ENCODE measurements at places on chromosomes 12 and 14.

- no peak for DNase-seq
Measured at GRCh38 chr12:120094485-120094884, 22.1 kb downstream of the RAB35 start.

DNA sequence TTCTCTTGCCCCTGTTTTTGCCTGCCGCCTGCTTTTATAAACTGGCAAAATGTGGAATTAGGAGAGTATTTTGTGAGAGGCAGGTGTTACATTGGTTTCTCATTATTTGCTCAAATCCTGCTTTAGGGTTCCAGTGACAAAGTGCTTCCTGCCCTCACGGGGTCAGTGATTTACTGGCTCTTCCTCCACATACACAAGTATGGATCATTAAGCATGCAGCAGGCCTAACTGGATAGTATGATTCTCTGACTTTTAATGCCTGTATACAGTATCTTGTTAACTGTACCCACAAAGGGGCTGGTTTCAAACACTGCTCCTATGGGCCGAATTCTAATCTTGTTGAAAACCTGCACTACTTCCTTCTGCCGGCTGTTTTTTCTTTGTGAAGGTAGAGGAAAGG lies 63.2 kb downstream of the PTCSC3 start:
- DNase-seq, result no peak

DNA sequence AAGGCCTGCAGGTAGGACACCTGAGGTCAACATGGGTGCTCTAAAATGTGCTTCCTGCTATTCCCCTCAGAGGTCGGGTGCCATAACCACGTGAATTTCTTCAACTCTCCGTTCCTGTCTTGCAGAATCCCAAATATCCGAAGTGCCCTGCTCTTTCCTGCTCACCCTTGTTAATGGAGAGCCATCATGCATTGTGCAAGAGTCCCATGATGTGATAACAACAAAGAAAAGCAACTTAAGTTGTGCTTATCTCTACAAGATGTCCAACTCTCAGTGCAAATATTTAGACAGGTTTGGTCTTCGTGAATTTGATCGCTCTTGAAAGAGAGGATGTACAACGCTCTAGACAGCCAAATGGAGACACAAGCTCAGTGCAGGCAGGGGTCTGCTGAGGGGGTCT lies 210.6 kb upstream of the PLXNC1 start:
- DNase-seq, result no peak

DNA sequence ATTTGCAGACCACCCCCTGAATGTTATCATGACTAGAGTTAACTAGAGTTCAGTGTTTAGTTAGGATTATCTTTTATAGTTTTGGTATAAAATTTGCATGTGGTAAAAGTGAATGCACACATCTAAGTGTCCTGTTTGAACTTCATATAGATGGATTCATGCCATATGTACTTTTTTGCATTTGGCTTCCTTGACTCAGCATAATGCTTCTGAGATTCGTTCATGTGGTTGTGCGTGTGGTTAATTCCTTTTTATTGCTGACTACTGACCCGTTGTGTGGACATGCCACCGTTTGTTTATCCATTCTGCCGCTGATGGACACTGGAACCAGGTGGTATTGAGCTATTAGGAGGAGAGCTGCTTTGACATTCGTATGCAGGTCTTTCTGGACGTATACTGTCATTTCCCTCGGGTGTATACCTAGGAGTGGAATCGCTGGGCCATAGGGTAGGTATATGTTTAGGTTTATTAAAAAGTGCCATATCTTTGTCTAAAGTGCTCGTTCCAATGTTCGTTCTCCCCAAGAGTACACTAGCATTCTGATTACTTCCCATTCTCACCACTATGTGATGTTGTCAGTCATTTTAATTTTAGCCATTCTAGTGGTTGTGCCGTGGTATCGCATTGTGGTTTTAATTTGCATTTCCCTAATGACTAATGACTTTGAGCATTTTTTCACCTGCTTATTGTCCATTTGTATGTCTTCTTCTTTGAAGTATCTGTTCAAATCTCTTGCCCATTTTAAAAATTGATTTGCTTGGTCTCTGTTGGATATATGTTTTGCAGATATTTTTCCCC lies 37.7 kb downstream of the RIN3 start:
- DNase-seq, result no peak

DNA sequence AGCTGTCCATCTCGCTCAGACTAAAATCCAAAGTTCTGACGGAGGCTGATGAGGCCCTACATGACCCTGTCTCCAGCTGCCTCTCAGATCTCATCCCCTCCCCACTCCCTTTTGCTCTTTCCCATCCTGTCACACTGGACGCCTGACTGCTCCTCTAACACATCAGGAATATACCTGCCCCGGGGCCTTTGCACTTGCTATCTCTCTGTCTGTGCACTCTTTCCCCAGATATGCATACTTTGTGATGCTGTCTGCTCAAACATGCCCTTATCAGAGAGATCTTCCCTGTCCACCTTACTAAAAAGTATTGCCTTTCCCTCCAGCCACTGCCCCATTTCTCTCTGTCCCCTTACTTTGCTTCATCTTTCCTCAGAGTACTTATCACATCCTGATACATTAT lies 238.8 kb downstream of the ANO2 start:
- no peak for DNase-seq

DNA sequence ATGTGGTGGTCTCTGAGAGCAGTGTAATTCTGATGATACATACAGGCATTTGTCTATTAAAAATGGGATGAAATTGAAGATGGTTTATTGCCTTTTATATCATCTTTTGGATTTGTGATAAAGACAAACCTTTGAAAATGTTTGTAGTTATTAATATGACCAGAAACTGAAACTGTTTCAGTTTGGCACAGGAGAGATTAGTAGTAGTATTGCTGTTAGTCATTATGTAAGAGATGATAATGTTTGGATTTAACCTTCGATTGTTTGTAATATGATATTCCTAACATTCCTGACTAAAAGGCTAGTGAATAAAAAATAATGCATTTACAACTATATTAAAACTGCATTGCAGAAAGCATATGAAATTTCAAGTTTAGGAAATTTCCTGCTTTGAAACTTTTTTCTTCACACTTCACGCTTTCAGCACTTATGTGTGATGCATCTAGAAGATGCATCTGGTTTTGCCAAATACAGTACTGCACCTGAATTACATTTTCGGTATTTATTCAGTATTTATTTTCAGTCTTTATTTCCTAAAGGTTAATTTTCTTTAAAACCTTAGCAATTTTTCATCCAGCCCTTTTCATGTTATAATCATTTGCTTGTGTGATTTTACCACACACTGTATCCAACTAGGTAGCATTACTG lies 25.5 kb downstream of the ADIPOR2 start:
- DNase-seq, result no peak

DNA sequence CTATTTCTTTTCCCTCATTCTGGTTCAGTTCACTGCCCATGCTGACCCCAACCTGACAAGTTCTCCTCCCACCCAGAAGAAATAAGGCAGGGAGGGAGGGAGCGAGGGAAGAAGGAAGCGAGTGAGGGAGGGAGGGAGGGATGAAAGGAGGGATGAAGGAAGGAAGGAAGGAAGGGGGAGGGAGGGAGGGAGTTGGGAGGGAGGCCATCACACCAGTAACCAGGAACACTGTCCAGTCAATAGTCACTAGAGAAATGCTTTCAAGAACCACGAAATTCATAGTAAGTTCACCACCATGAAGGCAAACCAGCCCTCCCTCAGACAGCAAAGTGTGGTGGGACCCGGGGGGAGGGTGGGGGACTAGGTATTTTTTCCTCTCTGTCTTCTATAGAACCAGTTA lies 142.4 kb downstream of the ESRRB start:
- DNase-seq, result no peak

DNA sequence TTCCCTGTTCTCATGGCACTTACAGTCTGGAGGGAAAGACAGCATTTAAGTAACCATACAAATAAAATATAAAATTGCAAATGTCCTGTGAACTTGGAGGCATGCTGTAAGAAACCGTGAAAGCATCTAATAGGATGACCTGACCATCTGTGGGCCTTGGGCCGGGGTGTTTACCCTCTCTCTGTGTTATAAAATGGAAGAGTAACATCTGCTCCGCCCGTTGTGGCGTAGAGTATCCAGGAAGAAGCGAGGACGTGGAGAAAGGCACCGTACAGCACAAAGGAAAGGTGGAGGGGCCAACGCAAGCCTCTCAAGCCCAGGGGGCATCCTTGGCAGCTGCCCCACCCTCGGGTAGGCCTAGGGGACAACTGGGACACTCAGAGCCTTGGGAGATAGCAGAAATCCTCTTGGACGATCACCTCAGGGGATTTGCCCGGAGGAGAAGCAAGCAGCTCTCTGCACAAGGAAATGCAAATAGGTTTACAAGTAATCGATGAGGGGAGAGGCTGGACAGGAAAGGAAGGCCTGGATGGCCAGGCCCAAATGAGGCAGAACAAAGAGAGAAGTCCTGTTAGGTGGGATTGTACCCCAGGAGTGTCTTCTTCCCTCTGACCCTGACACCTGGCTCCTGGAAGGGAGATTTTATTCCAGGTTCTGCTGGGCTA lies 26.2 kb downstream of the VSX2 start:
- DNase-seq, result no peak

DNA sequence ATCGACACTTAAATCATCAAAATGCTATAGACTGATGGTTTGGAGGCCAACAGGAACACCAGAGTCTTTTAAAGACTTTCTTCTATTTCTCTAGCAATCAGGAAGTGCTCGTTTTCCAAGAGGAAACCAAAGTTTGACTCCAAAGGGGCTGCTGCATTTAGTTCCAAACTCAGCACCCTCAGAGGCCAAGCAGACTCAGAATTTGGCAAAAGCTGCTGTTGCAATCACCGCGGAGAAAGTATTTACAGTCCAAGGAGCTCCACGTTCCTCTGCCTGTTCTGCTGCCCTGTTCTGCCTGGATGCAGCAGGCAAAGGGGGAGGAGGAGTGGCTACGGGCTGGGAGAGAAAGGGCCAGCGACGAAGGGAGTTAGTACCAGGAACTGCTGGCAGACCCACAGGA lies 325.1 kb downstream of the BCL11B start:
- no peak for DNase-seq

DNA sequence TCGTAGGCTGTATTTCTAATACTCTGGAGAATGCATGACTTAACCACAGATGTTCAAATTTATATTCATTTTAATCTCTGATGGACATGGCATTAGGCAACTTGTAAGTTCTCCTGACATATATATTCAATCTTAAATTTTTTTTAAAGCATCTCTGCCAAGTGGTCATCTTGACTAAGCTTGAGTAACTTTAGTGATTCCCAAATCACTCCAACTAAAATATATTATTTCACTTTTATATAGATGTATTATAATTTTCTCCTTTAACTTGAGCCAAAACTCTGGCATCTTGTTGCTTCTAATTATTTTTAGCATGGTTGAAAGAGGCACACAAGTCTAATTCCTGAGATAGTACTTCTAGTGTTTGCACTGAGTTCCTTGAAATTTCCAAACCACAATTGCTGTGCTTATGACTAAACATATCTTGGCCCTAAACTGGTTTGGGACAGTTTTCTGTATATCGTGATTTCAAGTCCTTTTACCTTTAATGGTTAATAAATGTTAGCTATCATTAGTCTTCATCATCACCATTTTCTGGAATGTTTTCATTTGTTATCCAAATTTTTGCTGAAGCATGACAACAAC lies 8.4 kb downstream of the LRFN5 start:
- DNase-seq, result no peak

DNA sequence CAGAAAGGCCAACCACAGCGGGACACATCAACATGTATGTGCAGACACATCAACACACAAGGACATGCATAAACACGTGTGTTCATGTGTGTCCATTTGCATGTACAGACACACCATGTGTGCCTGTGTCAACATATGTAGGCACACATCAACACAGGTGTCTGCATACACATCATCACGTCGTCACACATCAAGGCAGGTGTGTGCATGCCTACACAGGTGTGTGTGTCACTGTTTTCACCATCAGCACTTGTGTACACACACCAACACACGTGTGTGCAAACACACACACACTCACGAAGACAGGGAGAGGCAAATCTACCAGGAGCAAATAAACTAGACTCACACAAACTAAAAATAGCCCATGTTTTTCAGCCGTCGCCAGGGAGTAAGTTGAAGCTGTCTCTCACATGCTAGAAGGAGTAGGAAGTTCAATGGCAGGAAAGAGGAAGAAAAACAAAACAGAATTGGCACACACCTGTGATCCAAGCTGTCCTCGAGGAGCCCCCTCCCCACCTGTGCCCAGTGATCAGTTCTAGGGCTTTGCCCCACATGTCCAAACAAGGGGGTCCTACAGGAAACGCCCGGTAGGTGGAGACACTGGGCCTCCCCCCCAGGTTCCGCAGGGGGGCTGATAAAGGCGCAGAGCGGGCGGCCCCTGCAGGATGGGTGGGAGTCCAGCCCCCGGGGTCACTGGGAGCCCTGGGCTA lies 7.4 kb downstream of the SCARB1 start:
- no peak for DNase-seq

DNA sequence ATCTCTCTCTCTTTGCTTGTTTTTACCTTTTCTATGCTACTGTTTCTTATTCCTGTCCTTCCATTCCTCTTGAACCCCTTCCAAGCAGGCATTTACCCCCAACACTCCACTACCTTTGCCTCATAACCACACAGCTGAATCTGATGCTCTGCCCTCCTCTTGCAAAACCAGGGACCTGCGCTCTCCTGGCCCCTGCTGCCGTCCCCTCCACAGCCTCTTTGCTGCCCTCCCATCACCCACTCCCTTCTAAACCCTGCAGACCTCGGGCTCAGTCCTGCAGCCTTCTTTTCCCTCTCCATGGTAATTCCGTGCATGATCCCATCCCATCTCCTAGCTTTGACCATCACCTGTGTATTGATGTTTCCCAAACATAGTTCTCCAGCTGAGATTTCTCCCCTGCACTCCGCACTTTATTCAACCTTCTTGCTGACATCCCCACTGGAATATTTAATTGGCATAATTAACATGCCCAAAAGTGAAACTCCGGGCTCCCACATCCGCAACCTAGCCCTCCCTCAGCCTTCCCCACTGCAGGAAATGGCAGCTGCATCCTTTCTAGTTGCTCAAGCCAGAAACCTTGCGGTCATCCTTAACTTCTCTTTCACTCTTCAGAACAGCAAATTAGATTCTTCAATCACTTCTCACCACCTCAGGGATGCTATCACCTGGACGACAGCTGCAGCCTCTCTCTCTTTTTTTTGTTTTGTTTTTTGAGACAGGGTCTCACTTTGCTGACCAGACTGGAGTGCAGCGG lies 16.0 kb downstream of the FIGNL2 start:
- DNase-seq, result no peak

DNA sequence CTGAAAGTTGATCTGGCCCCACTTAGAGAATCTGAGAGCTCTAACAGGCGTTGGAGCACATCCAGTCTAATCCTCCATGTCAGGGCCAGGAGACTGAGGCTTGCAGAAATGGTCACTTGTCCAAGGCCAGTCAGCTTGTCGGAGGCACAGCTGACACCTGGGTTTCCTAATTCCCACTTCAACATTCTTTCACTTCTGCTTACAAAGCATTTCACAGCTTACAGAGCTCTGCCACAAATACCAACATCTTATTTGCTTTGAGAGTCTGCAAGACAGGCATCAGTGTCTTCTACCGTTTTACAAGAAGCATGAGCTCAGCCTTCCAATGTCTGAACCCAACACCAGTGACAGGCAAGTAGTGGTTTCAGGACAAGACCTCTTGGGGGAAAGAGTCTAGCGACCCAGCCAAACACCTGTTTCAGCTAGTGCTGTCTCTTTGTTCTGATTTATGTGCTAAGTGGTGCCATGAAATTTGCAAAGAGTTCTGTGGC lies 31.8 kb downstream of the ISCA2 start:
- no peak for DNase-seq

- DNase-seq, result no peak
Measured at GRCh38 chr12:118500299-118500698, 123.9 kb downstream of the SUDS3 start.

All from activated gamma-delta T cell treated with anti-CD3 and anti-CD28 coated beads, Interleukin-2, amount 50 U/mL, for 16 hours (primary cell).